ENCODE measurements at places on chromosomes 2 and 18. TPM values are rescaled to one million over a fixed set of nuclear protein-coding genes. Genes with fewer than 3 reads are reported as not detected.

Gene SERPINB4
- not detected for total RNA-seq

Gene MRO
- total RNA-seq: not detected

Gene FBXO15
- 0.23 TPM for total RNA-seq

Gene RAB6C
- not detected for total RNA-seq

Gene ALK
- under 0.01 TPM for total RNA-seq

Gene GALM
- 14.4 TPM for total RNA-seq

Gene RGPD5
- 23.0 TPM for total RNA-seq

Gene GPR45
- not detected for total RNA-seq

Gene MC2R
- not detected for total RNA-seq

Gene CXXC1
- total RNA-seq: 37.7 TPM

Gene GPR148
- not detected for total RNA-seq

Gene TBR1
- not detected for total RNA-seq

Data from smooth muscle cell of the coronary artery (primary cell).